HuH-7.5 (cell line): ENCODE measurements at places on chromosomes 16 and 17.

GRCh38 chr16:10548404-10548803 is 32.0 kb downstream of the EMP2 start:
- no peak for DNase-seq

GRCh38 chr17:29572691-29573557 is 4.4 kb downstream of the TP53I13 start:
- DNase-seq = peak; percentile 63

DNA sequence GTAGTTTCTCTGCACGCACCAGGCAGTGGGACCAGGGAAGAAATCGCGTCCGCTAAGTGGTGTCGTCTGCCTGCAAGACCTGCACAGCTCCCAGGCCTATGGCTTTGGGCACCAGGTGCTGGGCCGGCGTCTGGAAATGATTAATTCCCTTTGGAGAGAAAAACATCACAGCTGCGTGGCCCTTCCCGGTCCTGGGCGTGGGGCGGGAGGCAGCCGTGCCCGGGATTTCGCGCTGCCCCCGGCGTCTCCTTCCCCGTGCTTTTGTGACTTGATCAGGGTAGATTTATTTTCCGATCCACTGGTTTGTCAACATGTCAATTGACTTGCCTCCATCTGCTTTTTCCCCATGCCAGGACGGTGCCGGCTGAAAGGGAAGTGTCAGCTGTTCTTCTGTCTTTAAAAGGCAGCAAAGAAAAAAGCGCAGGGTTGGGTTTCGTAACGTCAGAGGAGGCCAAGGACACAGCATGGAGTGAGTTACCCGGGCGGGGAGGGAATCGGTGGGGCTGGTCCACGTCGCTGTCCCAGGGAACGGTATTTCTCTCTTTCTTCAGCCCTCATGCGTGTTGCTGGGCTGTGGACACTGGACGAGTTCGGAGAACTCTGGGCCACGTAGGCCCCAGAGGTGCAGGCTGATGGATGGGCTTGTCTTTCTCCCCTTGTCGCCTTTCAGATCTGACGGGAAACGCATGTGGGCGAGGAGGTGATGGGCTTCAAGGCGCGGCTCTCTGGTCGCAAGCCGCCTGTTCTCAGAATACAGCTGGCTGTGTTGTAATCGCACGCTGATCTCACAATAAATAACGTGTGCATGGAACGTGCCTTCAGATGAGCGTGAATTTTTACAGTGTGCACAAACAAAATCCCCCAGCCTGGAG is 188.1 kb upstream of the ZNF469 start:
- no peak for DNase-seq

- no peak for DNase-seq
Observed at GRCh38 chr17:76812263-76812662, 55.9 kb upstream of the MGAT5B start.

DNA sequence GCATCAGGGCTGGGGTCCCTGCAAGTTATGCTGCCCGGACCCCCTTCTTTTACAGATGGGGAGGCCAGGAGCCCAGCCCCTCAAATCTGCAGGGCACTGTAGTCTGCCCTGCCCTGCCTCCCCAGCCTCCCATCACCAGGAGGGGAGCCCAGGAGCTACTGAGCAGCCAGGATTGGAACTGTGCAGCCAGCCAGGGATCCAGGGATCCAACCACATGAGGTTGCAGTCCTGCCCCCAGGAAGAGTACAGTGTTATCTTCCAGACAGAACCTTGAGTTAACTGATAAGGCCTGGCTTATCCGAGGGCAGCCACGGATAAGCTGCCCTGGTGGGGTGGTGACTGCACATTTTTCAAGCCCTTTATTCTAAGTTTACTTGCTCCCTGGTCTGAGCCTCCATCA is 11.4 kb upstream of the NDRG4 start:
- no peak for DNase-seq

- no peak for DNase-seq
Observed at GRCh38 chr17:75564195-75564594, 23.4 kb upstream of the MYO15B start.

DNA sequence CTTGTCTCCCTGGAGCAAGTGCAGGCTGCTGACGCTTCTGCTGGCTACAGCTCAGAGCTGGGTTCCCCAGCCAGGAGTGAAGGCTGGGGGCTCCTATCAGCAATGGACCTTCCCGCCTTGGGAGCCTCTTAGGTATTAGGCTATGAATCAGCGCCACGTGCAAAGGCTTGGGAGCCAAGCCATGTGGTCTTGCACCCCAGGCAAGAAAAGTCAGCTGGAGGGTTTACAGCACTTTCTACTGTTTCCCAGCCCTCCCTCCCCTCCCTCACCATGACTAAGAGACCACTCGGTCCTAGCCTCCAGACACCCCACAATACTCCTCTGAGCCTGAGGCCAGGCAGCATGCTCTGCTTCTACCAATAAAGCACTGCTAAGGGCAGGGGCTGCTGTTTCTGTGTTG is 12.3 kb downstream of the EPX start:
- DNase-seq = no peak

- no peak for DNase-seq
Observed at GRCh38 chr17:5431949-5432556, 6.9 kb downstream of the C1QBP start.
